ENCODE measurements at places on chromosomes 3 and 15.

DNA sequence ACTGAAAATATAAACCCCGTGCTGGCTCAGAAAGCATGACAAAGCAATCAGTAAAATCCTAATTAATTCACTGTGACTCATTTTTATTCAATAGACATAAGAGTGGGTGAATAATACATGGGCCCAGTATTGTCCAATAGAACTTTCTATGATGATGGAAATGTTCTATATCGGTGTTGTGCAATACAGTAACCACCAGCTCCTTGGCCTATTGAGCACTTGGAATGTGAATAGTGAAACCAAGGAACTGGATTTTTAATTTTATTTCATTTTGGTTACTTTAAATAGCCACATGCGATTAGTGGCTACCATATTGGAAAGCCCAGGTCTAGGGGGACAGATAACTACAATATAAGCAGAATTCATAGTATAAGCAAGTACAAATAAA lies 69.8 kb upstream of the PPP2R3A start:
- no peak for DNase-seq

- DNase-seq, result no peak
Observed at GRCh38 chr3:142735462-142735861, 11.6 kb downstream of the TRPC1 start.

DNA sequence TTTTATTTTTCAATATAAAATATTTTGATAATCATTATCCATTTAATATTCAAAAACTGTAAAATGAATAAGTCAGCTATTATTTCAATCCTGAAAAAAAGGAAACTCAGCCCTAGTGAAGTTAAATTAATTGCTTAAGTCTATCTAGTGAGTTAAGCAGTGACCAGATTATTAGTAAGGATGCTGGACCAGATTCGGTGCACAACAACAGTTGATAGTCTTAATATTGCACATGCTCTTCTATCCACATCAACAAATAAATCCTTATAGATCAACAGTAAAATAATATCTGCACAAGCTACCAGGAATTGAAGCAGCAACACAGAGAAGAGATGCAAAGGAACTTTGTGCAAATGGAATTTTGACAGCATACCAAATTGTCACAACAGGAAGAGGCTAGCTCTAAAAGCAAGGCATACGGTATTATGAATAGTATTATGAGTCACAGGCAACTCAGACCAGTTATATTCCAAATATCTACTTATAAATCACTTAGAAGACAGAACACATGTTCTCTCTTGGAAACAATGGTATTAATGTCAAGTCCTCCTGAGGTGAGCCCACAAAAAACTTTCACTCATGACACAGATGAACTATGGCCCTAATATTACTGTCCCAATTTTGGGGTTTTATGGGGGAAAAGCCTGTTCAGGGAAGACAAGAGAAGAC lies 24.9 kb downstream of the VPS13C start:
- DNase-seq, result peak; percentile 82

- peak; percentile 45 for DNase-seq
Observed at GRCh38 chr3:102189956-102190723, 244.7 kb upstream of the ZPLD1 start.

DNA sequence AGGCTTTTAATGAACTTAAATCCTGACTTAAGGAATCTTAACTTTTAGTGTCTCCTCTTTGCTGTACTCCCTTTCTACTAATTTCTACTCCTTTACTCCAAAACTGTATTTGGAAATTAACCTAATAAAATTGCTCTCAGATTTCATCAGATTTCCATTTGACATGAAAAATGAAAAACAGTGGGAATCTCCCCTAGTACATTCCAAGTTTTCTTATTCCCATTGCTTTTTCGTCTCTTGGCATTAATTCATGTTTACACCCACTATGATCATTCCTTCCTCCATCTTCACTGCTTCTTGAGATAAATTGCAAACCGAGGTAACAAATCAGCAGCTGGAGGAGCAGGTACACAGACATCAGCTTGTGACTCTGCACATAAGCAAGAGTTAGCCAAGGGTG lies 208.7 kb downstream of the VGLL3 start:
- peak; percentile 59 for DNase-seq

DNA sequence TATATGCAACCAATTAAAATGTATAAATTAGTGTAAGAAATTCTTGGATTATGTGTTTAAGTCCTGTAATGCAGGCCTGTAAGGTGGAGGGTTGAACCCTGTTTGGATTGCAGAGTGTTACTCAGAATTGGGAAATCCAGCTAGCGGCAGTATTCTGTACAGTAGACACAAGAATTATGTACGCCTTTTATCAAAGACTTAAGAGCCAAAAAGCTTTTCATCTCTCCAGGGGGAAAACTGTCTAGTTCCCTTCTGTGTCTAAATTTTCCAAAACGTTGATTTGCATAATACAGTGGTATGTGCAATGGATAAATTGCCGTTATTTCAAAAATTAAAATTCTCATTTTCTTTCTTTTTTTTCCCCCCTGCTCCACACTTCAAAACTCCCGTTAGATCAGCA lies 65.4 kb upstream of the ACAD9 start:
- DNase-seq, result no peak

DNA sequence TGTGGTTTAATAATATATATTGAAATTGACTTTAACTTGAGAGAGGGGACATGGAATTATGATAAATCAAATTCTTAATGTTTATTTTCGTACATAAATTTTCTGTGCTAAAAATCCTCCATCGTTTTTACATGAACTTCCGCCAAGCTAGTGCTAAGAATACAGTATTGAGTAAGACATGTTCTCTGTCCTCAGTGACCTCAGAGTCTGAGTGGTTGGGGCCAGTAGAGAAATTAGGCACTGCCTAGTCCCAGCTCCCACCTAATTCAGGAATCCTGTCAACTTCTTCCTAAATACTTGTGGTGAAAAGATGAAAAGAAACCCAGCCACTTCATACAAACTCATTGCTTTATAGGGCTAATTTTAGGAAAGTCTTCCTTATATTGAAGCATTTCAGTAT lies 110.3 kb downstream of the PPP2R3A start:
- no peak for DNase-seq

DNA sequence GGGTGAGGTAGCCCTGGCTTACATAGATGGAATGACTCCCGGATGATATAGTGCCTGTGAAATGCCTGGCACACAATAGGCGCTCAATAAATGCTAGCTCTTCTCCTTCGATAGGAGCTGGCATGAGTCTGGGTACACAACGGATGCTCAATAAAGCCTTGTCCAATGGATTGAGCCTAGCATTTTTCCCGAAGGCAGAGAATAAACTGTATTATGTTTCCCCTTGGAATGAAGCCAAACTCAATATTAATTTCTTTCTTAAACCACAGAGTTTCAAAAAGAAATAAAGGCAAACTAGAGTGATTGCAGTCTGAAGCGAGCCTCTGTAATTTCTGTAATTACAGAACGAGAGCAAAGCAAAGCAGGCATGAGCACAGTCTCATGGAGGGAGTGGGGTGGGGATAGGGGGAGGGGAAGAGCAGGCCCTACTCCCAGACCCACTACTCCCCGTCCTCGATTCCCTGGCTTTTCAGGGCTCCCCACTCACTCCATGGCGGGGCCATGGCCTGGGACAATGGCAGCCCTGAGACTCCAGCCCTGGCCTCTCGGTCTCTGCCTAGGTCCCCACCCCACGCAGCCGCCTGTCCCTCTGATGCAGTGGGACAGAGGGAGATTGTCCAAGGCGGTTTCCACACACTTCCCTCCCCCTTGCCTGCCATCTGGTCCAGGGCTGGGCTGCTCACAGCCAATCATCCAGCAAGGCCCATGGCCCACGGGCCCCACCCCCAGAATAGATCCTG lies 18.0 kb downstream of the SLC6A1 start:
- no peak for DNase-seq

DNA sequence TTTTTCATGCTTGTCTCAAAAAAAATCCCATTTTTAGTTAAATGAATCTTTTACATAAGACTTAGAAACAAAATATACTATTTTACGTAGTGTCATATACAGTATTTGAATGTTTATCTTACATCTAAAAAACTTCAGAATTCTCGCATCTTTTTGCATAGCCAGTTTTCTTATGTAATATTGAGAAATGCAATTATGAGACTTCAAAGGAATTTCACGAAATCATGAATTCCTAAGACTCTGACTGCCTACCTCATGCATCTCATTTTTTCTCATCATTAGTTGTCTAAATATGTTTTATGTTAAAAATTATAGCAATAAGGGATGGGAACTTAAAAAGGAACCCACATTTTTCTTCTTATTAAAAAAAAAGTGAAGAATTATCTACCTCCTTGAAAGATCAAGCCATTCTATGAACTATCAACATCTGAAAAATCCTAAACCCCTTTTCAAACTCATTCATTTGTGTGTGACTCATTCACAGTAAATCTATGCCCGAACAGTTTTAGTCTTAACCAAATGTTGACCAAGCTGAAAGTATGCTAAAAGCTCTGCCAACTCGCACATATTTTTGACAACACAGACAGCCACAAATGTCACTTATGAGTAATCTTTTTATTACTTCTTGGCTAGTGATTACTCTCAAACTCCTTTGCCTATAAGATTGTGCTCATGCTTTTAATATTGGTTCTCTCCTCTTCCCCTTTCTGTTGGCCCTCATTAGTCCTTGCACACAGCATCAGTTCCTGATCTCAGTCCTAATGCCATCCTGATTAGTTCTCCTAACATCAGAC lies 115.9 kb downstream of the DCLK3 start:
- DNase-seq, result peak; percentile 98

GRCh38 chr3:98166396-98166795 lies at the start of gene OR5H15:
OR5H15 (plus strand) TSS chr3:98166696; CDS start chr3:98168700, 2,004 bp downstream.
- DNase-seq, result no peak

DNA sequence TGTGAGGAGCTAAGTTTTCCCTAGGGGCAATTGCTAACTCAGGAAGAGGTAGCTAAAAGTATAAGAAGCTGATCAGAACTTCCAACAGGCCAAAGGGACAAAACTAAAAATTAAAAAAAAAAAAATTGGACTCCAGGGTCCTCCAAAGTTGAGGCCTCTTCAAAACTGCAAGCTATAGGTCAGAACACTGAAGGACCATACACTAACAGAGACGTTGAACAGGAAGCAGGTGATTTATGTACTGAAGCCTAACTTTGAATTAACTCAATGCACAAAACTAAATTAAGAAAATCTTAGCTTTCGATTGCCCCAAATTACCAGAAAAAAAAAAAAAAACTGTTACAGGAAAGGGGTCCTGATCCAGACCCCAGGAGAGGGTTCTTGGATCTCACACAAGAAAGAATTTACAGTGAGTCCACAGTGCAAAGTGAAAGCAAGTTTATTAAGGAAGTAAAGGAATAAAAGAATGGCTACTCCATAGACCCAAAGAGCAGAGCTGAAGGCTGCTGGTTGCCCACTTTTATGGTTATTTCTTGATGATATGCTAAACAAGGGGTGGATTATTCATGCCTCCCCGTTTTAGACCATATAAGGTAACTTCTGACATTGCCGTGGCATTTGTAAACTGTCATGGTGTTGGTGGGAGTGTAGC lies 442.8 kb upstream of the NECTIN3 start:
- no peak for DNase-seq

DNA sequence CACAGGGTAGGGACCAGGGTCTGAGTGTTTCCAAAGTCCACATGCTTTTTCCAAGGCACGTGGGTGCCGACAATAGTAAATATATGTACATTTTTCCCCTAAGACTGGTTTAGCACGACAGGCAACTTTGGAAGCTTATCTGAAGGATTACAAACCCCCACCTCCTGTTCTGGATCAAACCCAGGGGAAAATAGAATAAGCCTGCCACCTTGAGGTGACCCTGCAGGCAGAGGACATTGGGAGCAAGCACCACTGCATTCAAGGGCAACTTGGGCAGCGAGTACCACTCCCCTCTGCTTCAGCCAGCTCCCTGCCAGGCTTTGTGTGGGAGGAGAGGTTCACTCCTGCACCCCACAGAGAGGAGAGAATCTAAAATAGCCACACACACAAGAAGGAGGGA lies 44.8 kb downstream of the KBTBD12 start:
- peak; percentile 49 for DNase-seq

DNA sequence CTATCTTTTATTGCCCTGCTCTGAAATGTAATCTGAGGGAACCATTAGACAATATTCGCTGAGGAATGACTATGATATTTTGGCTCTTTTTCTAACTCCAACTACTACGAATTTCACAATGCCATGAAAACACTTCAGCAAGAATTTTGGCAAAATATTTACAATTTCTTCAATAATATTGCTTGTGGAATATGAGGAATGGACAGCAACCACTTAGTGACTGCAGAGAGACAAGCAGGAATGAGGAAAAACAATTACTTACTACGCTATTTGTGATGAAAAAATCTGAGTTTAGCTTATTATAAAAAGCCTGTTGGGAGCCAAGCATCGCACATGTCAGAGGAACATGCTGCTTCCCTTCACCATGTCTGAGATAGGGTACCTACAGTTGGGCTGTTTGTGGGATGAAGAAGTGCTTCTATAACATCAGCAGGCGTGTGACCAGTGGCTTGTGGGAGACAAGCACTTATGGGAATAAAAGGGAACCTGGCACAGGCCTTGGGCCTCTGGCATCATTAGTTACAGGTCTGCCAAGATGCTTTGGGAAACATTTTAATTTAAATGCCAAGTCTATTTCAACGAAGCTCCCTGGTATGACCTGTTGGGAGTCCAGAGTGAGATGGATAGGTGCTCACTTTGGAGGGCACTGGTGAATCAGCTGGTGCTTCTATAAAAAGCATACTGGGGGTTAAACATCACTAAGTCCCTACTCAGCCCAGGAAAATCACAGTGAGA lies 2.7 kb upstream of the PLCL2 start:
- no peak for DNase-seq

DNA sequence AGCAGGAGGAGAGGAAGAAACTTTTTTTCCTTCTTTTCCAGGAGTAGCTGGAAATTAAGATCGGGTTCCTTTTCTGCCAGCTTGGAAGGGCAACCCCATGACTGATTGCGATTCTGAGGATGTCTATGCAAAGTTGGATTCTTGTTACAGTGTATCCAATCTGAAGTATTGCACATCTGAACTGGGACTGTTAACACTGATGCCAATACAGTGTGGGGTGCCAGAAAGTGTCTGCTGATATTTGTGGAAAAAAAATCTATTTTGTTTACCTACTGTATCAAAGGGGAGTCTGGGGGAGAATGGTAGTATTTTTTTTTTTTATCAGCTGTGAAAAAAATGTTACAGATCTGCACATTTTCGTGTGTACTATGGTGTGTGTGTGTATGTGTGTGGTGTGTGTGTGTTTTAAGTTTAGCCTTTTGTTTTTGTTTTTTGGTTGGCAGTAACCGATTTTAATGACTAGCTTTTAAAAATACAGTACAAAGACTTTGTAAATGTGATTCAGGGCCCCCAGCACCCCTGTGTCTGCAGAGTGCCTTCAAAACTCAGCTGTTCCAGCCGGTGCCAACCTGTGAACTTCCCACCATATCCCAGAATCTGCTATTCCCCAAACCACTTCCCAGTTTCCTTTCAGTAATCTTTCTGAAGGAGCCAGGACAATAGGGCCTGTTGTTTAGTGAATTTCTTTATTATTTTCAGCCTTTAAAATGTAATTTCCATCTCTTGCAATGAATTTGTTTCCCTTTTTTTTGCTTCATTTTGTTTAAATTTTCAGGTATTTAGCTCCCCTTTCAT lies 1.9 kb downstream of the RAP2B start:
- no peak for DNase-seq
